SK-N-MC (cell line): ENCODE measurements at places on chromosomes 2 and 18.

GRCh38 chr2:73703675-73704074 lies 33.5 kb downstream of the TPRKB start:
- DNase-seq: no peak

GRCh38 chr2:239514754-239515530 lies 114.1 kb upstream of the HDAC4 start:
- no peak for DNase-seq

GRCh38 chr2:218743068-218743467 lies 32.4 kb downstream of the TTLL4 start:
- DNase-seq: no peak

DNA sequence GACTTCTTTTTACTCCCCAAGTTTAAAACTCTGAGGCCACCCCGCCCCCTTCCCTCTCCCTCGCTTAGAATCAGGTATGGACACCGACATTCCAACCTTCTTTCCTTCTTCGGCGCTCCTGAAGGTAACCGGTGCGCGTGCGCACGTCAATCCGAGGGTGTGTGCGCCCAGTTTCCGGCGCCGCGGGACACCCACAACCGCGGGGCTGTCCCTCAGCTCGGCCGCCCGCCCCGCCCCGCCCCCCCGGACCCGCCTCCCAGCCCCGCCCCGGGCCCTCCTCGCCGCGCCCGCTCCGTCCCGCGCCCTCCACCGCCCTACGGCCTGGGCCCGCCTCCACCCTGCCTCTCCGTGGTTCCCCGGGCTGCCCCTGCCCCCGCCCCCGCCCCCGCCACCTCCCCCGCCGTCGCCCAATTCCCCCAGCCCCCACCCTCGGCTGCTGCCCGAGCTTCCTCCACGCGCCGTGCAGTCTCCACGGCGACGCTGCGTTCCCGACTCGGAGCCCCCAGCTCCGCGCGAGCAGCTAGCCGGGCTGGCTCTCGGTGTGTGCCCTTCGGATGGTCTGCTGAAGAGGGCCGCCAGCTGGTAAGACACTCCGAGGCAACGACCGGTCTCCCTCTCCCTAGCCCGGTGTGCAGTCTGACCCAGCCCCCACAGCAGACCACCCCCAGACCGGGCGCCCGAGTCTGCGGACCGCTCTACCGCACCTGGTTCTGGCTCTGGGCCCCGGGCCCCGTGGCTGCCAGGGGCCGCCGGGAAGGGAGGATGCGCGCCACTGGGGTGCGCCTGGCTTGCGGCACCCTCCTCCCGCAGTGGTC lies 635 bp downstream of the ERICH2 start:
- DNase-seq: no peak

DNA sequence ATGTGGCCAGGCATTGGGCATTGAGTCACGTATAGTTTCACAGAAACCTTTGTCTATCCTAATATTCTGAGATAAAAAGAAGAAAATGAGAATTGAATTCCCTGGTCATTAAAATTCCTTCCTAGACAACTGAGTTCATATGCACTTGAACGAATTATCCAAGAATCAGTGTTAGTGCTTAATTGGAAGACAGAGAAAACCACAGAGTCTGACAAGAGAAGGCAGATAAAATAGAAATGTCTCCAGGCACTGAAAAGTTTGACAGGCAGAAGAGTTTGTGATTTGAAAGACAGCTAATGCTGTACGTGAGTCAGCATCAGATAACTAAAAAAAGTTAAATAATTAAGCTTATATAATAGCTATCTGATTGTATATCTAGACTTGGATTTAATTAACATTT lies 47.7 kb upstream of the TRIB2 start:
- DNase-seq: no peak

- no peak for DNase-seq
Observed at GRCh38 chr2:182291296-182291695, 135.5 kb downstream of the PDE1A start.

- DNase-seq: no peak
Observed at GRCh38 chr2:127067620-127068350, 39.2 kb downstream of the BIN1 start.

GRCh38 chr2:240523451-240524281 lies 34.1 kb downstream of the ANKMY1 start:
- no peak for DNase-seq

GRCh38 chr2:42930025-42930581 lies 137.7 kb upstream of the HAAO start:
- no peak for DNase-seq

GRCh38 chr2:143157418-143157817 lies 28.2 kb downstream of the ARHGAP15 start:
- DNase-seq: no peak

GRCh38 chr2:53210538-53210937 lies 557.1 kb upstream of the CHAC2 start:
- no peak for DNase-seq

GRCh38 chr18:2958819-2959298 lies 54.1 kb downstream of the LPIN2 start:
- no peak for DNase-seq

DNA sequence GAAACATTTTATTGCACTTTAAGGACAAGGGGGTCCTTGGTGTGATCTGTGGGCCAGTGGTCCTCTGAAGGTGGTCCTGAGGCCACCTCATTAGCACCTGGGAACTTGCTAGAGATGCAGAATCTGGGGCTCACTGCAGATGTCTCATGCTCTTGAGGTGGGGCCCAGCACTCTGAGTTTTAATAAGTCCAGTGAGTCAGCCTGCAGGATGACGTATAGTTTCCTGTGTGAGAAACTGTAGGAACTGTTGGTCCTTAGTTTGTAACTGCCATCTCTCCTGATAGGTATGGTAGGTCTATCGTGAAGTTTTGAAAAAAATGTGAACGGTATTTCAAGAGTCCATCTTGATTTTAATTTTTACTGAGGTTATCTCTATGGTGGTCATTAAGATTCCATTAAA lies 2.8 kb downstream of the TRPM8 start:
- DNase-seq: no peak

DNA sequence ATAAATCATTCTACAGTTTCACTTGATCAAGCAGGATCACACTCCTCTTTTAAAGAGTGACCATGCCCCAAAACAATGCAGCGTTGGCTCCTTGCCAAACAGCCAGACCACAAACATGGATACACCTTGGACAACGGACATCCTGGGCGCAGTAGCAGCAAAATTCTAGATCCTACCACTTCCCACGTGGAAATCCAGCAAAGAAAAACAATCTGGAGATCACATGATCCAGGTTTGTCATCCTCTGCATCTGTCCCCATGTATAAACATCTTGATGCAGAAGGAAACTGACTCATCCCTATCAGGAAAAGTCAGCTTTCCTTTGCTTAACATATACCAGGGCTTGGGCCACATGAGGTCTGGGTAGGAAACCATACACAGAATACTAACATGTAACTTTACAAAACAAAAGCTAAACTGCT lies 53.1 kb downstream of the ZNF521 start:
- no peak for DNase-seq

- DNase-seq: no peak
Observed at GRCh38 chr2:224174521-224174920, 135.4 kb upstream of the SERPINE2 start.

GRCh38 chr18:65620076-65620696 lies 130.6 kb upstream of the CDH7 start:
- DNase-seq: no peak

GRCh38 chr18:64278026-64278425 lies 129.1 kb upstream of the LINC00305 start:
- no peak for DNase-seq

- no peak for DNase-seq
Observed at GRCh38 chr2:98517636-98518035, 73.0 kb downstream of the INPP4A start.

GRCh38 chr2:172173174-172173706 lies 70.5 kb upstream of the DLX2 start:
- DNase-seq: no peak

- no peak for DNase-seq
Observed at GRCh38 chr2:240579771-240580614, 6.5 kb upstream of the CAPN10 start.
